ENCODE measurements at places on chromosomes 16 and 17.

DNA sequence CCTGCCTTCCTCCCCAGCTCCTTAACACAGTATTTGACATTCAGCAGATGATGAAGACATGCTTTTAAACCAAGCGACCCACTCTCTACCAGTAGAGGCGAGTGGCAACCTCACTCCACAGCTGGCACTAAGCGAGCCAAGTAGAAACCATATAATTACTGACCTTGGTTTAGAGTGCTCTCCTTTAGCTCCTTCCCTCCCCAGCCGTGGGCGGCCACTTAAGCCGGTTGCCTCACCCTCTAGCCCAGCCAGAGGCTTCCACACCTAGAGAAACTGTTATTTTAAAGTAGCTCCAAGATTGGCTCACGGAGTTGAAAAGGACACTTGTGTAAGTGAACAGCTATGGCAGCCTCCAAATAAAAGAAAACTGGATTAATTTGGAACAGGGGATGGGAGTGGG, 109.1 kb upstream of the CRHR1 start:
- no peak for DNase-seq

DNA sequence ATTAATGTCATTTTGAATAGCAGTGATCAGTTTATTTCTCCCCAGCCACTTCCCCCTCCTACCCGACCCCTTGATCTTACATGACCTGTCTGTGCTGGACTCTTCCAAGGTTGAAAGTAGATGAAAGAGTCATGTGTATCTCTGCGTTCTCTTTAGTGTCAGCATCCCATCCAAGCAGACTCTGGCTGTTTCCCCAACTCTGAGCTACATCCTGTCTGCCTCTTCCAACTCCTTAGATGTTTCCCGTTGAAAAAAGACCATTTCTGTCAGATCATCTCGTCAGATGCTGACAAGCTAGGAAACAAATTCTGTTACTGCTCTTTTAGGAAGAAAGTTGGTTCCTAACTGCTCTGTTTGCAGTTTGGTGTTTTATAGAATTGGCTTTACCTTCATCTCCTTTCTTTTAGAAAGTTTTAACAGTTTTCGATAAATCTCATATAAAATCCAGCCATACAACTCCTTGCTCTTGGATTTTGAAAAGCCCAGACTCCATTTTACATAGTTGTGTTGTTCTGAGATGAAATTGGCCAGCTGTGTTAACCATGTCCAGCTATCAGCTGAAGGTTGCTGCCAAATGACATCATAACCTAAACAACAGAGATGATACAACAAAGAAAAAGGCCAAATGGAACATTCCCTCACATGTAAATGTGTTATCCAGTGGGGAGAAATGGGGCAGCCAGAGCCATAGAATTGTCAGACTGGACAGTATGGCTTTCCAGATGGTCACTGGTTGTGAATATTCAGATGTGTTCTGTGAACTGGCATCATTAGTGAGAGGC, 43.5 kb downstream of the CYB561 start:
- DNase-seq: no peak

DNA sequence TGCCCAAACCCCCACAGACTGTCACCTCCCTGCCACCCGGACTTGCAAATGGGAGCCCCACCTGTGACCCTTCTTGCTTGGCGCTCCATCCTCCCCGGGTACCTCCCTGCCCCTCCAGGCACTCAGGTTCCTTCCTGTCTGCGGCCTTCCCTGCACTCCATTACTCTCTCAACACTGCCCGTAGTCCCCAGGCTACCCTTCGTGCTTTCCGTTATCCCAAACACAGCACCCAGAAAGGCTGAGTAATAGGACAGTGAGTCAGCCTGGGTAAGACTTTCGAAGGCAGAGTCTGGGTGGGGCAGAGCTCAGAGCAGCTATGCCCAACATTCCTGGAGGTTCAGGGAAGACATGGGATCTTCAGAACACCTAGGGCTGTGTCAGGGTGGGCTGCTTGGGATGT, 16.6 kb upstream of the C16orf74 start:
- DNase-seq: no peak

GRCh38 chr17:22704674-22705073, 1012.4 kb downstream of the KCNJ18 start:
- no peak for DNase-seq

- peak; percentile 67 for DNase-seq
These were observed 8.1 kb upstream of the KIFC3 start for GRCh38 chr16:57810197-57811031.

- DNase-seq: no peak
These were observed 55.6 kb downstream of the IKZF3 start for GRCh38 chr17:39808409-39808997.

GRCh38 chr16:85944572-85945423, 45.8 kb downstream of the IRF8 start:
- DNase-seq: no peak

DNA sequence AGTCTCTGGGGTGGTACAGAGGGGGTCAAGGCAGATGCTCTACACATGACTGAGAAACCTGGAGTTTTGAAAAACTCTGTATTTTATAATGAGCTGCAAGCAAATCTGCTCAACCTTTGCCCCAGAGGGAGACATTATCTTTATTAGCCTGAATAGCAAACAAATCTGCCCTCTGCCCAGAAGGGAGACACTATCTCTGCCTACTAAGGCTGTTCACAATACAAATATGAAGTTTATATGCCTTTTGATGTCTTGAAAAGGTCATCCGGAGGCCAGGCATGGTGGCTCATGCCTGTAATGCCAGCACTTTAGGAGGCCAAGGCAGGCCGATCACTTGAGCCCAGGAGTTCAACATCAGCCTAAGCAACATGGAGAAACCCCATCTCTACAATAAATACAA, 11.0 kb upstream of the XYLT1 start:
- no peak for DNase-seq

DNA sequence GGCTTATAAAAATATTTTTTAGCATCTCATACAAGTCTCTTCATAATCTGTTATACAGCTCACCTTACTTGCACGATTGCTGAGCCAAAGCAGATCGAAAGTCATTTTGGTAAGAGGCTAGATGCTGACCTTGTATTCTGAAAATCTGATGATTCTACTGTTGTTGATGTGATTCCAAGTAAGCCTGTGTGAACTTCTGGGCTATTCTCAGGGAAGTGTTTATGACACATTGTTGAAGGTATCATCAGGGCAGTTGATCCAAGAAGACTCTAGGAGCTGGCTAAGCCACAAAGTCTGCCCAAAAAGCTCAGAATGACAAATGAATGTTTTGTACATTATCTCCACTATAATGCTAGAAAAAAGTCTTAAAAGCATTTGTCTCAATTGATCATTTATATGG, 16.0 kb downstream of the OMG start:
- no peak for DNase-seq

DNA sequence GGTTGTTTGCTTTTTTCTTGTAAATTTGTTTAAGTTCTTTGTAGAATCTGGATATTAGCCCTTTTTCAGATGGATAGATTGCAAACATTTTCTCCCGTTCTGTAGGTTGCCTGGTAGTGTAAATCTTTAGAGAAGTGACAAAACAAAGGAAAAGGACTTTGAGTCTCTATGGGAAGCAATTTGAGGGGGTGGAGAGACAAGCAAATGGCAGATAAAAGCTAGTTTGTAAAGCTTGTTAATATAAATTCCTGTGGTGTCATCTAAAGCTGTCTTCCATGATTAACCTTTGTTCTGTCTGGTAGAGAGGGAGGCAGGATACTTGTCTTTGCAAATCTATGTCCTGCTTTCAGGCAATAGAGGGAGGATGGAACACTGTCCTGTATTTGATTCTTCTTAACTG, 40.6 kb upstream of the CACNG4 start:
- no peak for DNase-seq

DNA sequence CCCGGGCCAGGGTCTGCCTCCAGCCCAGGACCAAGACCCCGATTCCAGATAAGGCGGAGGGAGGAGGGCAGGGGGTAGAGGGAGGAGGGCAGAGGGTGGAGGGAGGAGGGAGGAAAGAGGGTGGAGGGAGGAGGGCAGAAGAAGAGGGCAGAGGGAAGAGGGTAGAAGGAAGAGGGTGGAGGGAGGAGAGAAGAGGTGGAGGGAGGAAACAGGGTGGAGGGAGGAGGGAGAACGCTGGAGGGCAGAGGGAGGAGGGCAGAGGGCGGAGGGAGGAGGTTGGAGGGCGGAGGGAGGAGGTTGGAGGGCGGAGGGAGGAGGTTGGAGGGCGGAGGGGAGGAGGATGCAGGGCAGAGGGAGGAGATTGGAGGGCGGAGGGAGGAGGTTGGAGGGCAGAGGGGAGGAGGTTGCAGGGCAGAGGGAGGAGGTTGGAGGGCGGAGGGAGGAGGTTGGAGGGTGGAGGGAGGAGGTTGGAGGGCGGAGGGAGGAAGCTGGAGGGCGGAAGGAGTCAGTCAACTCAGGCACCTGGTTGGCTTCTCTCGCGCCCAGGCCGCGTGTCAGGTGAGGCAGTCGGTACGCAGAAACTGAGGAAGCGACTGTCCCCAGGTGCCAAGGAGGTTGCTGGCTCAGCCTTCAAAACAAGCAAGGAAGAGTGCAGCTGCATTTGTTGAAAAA, 65.2 kb downstream of the KLHDC4 start:
- DNase-seq: peak; percentile 19

DNA sequence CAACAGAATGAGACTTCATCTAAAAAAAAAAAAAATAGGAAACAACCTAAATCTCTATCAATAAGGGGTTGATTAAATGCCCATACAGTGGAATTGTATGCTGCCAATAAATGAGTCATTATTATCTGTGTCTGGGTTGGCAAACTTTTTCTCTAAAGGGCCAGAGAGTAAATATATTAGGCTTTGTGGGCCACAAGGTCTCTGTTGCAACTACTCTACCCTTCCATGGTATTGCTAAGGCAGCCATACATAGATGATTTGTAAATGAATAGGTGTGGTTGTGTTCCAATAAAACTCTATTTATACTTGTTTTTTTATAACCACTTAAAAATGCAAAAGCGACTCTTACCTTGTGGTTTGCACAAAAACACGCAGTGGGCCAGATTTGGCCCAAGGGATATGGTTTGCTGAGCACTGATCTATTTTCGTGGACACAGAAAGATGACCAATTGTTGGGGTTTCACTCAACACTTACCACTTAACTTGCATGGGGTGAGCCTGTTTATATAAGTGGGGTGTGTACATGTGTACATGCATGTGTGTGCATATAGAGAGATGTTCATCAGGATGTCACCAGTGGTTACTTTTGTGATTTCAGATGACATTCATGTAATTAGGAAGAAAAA, 12.4 kb upstream of the IL4R start:
- no peak for DNase-seq

GRCh38 chr17:39617100-39617445, 9.4 kb upstream of the NEUROD2 start:
- no peak for DNase-seq

DNA sequence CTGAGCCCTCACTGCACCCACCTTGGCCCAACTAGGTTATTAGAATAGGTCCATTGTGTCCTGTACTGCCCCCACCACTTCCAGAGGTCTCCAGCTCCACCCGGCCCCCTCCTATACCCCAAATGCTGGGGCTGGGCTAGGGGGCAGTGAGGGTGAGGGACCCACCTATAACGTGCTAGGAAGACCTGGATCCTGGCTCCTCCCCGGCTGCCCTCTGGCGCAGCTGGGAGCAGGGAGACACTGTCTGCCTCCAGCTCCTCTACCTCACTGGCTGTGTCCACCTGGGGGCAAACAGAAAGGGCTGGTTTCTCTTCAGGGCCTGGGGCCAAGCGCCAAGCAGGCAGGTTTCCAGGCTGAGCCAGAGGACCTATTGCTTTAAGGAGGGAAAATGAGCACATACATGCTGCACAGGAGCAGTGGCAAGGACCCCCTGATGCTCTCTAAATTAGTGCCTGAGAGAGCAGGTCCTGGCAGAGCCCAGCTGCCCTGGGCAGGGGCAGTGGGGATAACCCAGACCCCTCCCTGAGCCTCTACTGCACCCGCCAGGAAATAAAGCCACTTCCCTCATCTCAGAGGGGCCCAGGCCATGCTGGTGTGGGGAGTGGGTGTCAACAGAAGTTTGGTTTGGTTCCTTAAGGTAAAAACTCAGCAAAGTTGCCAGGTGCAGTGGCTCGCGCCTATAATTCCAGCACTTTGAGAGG, 12.2 kb downstream of the TSPOAP1 start:
- DNase-seq: no peak

- no peak for DNase-seq
These were observed 39.4 kb downstream of the LAT start for GRCh38 chr16:29024278-29024677.

DNA sequence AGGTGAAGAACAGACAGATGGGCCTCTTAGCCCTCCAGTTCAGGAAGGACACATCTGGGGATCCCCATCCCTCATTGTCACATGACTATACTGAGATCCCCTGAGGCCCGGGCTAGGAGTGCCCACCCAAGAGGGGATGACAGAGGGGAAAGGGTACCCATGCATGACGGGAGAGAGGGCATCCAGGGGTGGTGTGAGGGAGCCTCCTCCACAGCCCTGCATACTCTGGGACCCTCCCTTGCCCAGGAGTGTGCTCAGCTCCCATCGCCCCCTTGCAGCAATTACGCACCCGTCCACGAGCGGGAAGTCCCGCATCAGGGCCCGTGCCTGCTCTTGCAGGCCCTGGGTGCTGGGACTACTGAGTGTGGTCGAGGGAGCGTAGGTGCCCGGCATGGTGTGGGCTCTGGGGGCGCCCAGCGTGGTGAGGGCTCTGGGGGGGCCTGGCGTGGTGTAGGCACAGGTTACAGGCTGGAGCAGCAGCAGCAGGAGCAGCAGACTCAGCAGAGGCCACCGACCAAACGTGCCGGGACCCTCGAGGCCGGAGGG, 6.5 kb downstream of the DPEP2 start:
- no peak for DNase-seq

GRCh38 chr17:45267436-45268055, 5.7 kb upstream of the SPATA32 start:
- DNase-seq: no peak

DNA sequence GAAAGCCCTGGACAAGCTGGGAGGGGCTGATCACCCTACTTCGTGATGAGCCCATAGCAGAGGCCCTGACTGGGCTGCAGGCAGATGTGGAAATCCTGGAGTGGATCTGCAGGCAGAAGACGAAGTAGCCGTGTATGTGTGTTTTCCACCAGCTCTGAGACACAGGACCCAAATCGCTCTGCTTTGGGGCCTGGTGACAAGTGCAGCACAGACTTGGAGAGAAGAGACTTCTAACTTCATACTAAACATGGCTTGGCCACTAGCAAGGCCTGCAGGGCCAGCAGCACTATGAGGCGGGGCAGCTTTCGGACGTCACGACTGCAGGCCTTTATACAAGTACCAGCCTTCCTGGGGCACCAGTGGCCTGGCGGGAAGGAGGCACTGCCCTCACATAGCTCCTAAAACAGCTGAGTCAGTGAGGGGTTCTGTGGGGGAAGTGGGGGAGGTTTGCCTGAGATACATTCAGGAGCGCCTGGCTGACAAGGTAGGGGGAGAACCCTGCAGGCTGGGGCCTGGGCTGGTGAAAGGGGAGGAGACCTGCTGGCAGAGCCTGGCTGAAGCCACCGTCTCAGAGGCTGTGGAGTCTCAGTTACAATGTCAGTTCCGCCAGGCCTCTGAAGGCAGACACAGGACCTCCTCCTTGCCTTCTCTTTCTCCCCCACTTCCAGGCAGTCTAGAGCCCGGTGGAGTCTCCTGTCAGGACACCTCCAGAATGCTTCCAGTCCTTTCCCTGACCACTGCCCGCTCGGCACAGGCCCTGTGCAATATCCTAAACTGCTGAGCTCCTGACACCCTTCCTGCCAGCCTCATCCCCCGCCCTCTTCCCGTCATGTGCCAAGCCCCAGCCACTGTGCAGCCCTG, 73.4 kb downstream of the WSB1 start:
- no peak for DNase-seq

All from activated CD4-positive, alpha-beta T cell treated with anti-CD3 and anti-CD28 coated beads, Interleukin-2, amount 50 U/mL, for 48 hours (primary cell).